MCF 10A (cell line): ENCODE measurements at places on chromosomes 6 and 20. TPM values are rescaled to one million over a fixed set of nuclear protein-coding genes. Genes with fewer than 3 reads are reported as not detected.

Gene CLPSL2
- not detected in 2 replicates for total RNA-seq

Gene HLA-DRB5
- not detected in 2 replicates for total RNA-seq

Gene PRICKLE4
- total RNA-seq, result 0.93 and 1.5 TPM in 2 replicates

Gene BPIFA1
- not detected in 2 replicates for total RNA-seq

Gene SPTLC3
- total RNA-seq, result 15.6 and 20.3 TPM in 2 replicates

Gene ADGB
- not detected in 2 replicates for total RNA-seq

Gene OSER1
- total RNA-seq, result 45.4 and 50.8 TPM in 2 replicates

Gene POLR1C
- total RNA-seq, result 54.9 and 63.6 TPM in 2 replicates

Gene GPSM3
- total RNA-seq, result 0.71 and 0.84 TPM in 2 replicates

Gene HMGCLL1
- 0.17 and 0.21 TPM in 2 replicates for total RNA-seq

Gene GJA10
- total RNA-seq, result not detected in 2 replicates

Gene CTCFL
- total RNA-seq, result not detected in 2 replicates

Gene SLC35D3
- not detected in 2 replicates for total RNA-seq

Gene ZNF831
- not detected in 2 replicates for total RNA-seq

Gene GSTA4
- total RNA-seq, result 5.3 and 5.9 TPM in 2 replicates

Gene OLIG3
- not detected in 2 replicates for total RNA-seq

Gene EYS
- total RNA-seq, result 1.5 and 1.6 TPM in 2 replicates

Gene LY6G6D
- total RNA-seq, result not detected in 2 replicates

Gene KIAA1755
- not detected in 2 replicates for total RNA-seq

Gene PNPLA1
- 0.27 TPM in 1 of 2 replicates, not detected in the other for total RNA-seq

Gene GHRH
- total RNA-seq, result not detected in 2 replicates

Gene CDS2
- total RNA-seq, result 26.3 and 26.8 TPM in 2 replicates

Gene MROH8
- 1.1 and 1.5 TPM in 2 replicates for total RNA-seq

Gene RRAGD
- 0.33 and 0.49 TPM in 2 replicates for total RNA-seq

Gene MEI4
- total RNA-seq, result not detected in 2 replicates

Gene RAET1L
- total RNA-seq, result 1.2 TPM in 2 replicates

Gene CAP2
- 12.3 and 14.3 TPM in 2 replicates for total RNA-seq

Gene ANGPT4
- not detected in 2 replicates for total RNA-seq

Gene MYT1
- not detected in 2 replicates for total RNA-seq

Gene RALY
- 113 and 120 TPM in 2 replicates for total RNA-seq

Gene BCL2L1
- total RNA-seq, result 139 and 156 TPM in 2 replicates

Gene FAM83C
- not detected in 2 replicates for total RNA-seq

Gene PDE10A
- 0.88 and 1.8 TPM in 2 replicates for total RNA-seq

Gene BPIFB2
- not detected in 2 replicates for total RNA-seq

Gene CST2
- total RNA-seq, result not detected in 2 replicates

Gene PGC
- total RNA-seq, result not detected in 2 replicates

Gene RNASET2
- 8.0 and 10.3 TPM in 2 replicates for total RNA-seq

Gene SEC23B
- total RNA-seq, result 139 TPM in 2 replicates

Gene MCHR2
- not detected in 2 replicates for total RNA-seq

Gene TMEM170B
- total RNA-seq, result 0.70 and 1.1 TPM in 2 replicates

Gene GSTA3
- total RNA-seq, result not detected in 2 replicates

Gene ROS1
- total RNA-seq, result 63.0 and 69.6 TPM in 2 replicates

Gene REPS1
- 54.8 and 65.3 TPM in 2 replicates for total RNA-seq

Gene SGK2
- total RNA-seq, result 0.33 and 1.1 TPM in 2 replicates

Gene DEFB132
- total RNA-seq, result not detected in 2 replicates

Gene CARMIL1
- 23.0 and 25.2 TPM in 2 replicates for total RNA-seq

Gene HLA-DPB1
- total RNA-seq, result not detected in 2 replicates

Gene C20orf204
- 1.1 and 2.0 TPM in 2 replicates for total RNA-seq

Gene TREML2
- total RNA-seq, result not detected in 2 replicates

Gene PAX1
- not detected in 2 replicates for total RNA-seq
